ENCODE measurements at places on chromosomes 12 and 14.

DNA sequence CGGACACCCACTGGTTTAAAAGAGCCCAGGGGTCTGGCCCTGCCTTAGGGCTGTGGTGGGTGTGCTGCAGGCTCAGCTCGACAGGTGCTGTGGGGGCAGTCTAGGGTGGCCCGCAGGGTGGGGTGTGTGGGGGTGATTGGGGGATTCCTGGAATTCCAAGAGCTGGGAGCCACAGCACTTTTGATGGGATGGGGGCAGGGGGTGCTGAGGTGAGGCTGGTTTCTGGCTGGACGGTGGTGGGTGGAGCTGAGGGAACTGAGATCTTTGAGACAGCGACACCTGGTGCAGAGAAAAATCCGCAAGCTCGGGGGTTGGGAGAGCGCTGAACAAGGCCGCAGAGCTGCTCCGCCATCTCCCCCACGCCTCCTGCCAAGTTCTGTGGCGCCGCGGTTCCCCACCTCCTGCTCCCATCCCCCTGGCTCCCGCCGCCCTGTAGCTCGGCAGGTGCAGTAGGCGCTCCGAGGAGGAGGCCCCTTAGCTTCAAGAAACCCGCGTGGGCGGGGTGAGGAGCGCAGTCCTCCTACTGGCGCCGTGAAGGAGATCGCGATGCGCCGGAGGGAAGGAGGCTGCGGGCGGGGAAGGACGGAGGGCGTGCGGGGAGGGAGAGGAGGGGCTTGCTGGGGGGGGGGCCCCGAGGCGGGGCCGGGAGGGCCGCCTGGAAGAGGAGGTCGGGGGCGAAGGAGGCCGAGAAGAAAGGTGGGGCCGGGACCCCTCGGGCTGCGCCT is 1.3 kb upstream of the TEDC1 start:
- peak; percentile 76 for DNase-seq

DNA sequence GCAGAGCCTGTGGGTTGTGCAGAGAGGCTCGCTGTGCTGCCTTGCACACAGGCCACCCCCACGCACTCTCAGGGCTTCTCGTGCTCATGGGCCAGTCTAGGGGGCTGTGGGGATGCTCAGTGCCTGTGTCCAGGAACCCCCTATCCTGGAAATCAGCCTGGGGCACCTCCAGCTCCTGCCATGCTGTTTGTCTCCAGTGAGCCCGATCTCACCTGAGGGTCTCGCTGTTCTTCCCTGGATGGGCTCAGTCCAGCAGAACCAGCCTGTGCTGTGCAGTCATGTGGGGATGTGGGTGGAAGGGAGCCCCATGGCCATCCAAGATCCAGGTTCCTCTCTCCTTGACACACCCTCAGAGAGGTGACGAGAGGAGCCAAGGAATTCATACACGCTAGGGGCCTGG is 26.7 kb downstream of the SERPINA1 start:
- no peak for DNase-seq

- no peak for DNase-seq
Observed at GRCh38 chr12:13183620-13184019, 12.9 kb upstream of the EMP1 start.

GRCh38 chr14:67986131-67986841 is 166.7 kb downstream of the RAD51B start:
- DNase-seq = no peak

DNA sequence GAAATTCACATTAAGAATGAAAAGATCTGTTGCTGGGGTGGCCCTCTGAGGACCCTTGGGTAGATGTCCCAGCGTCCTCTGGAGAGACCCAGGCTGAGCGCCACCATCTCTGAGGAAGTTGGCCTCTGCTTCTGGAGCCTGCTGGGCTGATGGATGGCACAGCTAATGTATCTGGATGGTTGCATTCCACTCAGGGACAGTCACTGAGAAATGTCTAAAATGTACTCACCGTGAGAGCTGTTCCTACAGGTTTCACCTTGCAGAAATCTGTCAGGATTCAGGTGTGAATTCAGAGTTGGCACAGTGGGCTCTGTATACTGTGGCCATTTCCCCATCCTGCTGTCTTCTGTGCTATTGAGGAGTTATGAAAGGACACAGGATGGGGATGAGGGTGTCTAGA is 247.2 kb downstream of the AACS start:
- DNase-seq = no peak

DNA sequence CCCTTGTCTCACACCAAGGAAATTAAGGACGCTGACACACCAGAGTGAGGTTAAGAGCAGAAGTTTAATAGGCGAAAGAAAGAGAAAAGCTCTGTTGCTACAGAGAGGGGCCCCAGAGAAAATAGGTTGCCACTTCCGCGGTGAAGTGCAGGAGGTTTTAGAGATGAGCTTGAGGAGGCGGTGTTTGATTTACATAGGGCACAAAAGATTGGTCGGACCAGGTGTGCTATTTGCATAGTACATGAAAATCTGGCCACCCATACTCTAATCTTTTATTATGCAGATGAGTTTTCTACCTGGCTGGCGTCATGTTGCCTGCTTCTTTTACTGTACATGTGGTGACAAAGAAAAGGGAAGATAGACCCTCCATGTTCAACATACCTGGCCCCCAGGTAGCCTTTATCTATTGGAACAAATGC is 23.3 kb upstream of the MYF6 start:
- DNase-seq = no peak

DNA sequence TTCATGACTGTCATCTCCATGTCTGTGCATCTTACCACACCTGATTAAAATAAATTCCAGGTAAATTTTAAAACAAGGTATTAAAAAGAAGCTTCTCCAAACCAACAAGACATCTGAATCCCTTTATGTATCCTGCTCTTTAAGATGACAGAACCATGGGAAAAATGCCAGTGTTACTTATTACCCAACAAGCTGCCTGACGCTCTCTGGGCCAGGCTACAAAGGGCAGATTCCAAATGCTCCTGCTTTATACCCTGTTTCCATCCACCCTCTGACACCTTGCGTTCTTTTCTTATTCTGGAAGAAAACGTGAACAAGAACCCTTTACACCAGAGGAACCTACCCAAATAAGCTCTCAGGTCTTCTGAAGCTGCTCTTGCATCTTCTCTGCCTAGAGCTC is 70.7 kb downstream of the SLC8A3 start:
- DNase-seq = no peak

DNA sequence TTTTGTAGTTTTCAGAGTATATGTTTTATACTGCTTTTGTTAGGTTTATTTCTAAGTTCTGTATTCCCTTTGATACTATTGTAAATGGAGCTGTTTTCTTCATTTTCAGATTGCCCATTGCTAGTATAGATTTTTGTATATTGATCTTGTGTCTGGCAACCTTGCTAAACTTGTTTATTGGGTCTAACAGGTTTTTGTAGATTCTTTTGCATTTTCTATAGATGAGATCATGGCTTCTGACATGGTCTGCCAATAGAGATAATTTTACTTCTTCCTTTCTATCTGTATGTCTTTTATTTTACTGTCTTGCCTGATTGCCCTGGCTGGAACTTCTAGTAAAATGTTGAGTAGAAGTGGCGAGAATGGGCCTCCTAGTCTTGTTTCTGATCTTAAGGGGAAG is 40.3 kb downstream of the ANKRD9 start:
- DNase-seq = no peak

GRCh38 chr14:99721792-99722516 is 37.9 kb downstream of the CYP46A1 start:
- DNase-seq = no peak

DNA sequence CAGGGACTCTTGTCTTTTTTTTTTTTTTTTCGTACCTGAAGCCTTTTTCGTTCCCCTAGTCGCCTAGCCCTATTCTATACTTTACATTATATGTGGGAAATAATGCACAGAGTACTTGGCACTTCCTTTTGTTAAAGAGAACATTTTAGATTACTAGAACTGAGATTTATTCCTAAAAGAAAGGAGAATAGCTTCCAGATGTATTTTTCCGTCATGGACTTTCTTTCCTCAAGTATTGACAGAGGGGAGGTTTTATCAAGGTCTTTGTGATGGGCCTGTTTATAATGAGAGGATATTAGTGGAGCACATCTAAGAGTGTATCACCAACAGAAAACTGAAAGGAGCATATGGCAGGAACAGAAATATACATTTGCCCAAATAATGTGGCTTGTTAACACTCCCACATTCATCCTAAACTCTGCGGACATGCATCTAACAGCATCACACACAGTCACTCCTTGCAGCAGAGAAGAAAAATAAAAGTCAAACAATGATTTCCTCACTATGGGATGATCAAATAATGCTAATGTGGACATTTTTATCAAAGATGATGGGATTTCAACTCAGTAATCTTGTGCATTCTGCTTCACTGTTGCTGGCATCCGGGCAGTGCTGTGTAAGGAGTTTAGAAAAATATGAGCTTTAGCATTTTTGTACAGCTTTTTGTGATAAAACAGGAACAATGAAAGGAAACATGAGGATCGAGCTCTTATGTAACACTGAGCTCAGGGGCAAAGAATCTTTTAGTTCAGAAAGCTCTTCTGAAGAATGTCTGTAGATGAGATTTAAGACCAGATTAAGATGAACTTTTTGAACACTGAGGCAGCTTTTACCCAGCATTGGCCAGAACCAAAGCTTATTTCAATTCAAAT is 183.1 kb downstream of the EGLN3 start:
- no peak for DNase-seq

GRCh38 chr12:26274441-26275312 is 79.3 kb downstream of the SSPN start:
- no peak for DNase-seq

DNA sequence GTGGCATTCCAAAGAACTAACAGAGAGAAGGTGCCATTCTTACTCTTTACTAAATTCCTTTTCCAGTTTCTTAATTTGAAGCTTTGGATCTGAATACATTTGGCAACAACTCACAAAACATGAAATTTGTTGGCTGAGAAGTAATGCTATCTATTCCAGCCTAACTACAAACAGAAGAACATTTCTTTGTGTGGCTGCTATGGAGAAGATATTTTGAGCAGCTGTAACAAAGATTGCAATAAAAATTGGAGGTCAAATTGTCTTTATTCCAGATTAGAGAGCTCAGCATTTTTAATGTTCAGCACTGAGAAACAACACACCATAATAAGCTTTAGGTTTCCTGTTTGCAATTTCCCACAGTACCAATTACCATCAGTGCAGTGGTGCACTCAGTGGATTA is 835.8 kb upstream of the FLRT2 start:
- DNase-seq = no peak

DNA sequence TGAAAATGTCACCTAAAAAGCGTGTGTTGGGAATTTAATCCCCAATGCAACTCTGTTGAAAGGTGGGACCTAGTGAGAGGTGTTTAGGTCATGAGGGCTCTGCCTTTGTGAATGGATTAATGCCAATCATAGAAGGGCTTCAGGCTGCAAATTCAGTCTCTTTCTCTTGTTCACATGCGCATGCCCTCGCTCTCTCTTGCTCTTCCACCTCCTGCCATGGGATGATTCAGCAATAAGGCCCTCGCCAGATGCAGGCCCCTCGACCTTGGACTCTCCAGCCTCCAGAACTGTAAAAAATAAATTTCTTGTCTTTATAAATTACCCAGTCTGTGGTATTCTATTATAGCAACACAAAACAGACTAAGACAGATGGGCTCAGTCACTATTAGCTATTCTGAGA is 55.4 kb downstream of the PLXNC1 start:
- DNase-seq = no peak

DNA sequence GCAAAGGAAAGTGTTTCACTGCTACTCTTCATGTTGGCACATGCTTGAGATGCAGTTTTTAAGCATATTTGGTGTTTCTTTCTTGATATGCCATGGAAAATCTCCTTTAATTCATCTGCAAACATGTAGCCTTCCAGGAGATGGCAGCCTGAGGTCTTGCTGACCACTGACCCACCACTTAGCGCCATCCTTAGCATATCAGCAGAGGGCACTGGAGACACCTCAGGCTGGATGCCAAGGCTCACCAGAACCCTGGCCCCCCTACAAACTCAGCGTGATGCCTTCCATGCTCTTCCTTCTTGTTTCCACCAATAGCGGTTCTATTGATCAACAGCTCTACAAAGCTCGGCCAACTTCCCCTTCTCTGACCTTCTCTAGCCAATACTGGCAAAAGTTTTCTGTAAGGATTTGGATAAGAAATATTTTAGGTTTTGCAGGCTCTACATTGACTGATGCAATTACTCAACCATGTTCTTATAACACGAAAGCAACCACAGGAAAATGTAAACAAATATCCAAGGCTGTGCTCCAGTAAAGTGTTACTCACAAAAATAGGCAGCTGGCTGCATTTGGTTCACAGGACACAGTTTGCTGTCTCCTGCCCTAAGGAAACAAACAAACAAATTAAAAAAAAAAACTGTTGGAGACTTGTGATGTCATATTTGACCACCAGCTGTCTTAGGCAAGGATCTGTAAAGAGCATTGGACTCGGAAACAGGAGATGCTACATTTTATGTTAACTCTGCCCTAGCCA is 209.7 kb downstream of the SLC15A4 start:
- no peak for DNase-seq

DNA sequence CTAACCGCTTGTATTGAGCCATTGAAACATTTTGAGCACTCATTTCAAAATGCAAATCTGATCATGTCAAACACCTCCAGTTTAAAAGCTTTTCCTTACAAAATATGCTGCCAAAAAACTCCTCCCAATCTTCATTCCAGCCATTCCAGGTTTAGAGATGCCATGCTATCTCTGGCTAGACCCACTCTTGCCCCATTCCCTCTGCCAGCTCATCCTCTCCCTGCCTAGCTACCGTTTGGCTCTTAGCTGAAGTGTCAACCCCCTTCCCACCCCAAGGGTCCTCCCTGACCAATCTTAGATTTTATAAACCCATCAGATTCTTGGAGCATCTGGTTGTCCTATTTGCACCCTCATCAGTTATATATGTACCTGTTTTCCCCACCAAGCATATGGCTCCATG is 75.0 kb downstream of the SCAF11 start:
- DNase-seq = no peak

DNA sequence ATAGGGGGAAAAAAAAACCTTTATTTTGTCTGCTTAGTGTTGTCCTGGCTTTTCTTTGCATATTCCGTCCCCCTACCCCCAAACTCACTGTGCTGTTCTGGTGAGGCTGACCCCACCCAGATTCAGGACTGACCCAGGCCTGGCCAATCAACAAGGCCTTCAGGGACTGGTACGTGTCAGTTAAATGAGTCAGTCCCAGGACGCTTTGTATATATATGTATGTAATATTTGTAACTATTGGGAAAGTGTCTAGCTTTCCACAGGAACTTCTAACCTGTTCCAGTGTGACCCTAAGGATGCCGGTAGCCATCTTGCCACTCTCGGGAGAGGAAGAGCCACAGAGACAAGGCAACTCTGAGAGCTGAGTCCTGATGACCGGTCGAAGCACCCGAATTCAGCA is 107.4 kb downstream of the VCPKMT start:
- DNase-seq = no peak

DNA sequence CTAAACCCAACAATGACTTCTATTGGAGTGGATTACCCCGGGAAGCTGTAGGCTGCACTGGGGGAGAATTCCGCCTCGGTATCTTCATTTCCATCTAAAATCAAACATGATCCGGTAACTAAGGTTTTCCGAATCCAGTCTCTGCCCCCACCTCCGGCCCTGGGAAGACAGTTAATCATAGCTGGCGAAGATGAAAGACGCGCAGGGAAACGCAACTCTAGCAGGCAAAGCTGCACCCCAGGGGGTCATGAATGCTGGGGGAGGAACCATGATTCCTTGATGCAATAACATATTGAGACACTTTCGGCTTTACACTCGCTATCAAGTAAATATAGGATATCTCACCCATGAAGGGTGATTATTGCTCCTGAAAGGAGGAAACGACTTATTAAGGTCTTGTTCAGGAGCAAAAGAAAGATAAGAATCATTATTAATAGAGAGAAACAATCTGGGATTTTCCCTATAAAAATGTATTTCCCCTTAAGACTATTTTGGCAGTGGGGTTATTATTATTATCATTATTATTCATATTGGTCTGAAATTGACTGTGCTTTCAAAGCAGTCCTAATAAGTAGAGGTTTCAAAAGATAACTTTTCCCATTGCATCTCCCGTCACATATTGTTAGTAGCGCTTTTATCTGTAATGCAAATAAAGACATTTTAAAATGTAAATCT is 614.9 kb downstream of the VRK1 start:
- DNase-seq = no peak

All from stimulated activated CD8-positive, alpha-beta memory T cell treated with anti-CD3 and anti-CD28 coated beads, Interleukin-15, amount 100 ng/mL, for 4 hours (primary cell).